ENCODE measurements at places on chromosomes 16 and 17. TPM values are rescaled to one million over a fixed set of nuclear protein-coding genes. Genes with fewer than 3 reads are reported as not detected.

DNA sequence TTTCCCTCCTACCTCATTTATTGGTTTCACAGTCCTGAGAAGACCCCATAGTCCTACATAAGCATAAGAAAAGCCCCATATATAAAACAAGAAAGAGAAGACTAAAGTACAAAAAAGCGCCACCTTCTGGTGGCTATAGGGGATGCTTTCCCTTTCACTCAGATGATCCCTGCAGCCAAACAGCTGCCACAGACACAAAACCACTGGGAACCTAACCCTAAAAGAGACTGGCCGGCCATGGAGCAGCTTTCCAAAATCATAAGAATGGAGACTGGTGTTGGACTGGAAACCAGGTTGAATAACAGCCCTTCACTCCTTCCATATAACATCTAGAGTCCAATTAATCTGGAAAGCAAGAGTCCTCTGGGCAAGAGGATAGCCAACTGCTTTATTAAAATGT, 11.4 kb downstream of the DYNC1LI2 start:
- no peak for DNase-seq

DNA sequence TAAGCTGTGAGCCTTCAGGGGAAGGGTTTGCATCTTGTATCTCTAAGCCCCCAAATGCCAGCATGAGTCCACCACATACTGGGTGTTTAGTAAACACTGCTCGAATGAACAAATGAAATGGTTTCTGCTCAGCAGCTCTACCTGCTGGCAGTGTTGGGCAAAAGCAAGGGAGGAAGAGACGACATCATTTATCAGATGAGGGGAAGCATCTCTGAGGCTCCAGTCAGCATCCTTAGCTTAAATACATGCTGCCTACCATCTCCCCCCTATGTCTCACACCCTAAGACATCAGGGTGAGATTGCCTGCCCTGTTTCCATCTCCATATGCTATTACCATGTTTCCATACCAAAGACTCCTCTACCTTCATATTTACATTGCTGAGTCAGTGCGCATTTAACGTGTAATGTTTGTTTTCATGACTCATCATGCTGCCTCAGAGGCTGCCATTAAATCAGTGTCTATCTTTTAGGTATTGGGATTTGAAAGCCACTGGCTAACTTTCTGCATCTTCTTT, 379.8 kb downstream of the UTP18 start:
- no peak for DNase-seq

DNA sequence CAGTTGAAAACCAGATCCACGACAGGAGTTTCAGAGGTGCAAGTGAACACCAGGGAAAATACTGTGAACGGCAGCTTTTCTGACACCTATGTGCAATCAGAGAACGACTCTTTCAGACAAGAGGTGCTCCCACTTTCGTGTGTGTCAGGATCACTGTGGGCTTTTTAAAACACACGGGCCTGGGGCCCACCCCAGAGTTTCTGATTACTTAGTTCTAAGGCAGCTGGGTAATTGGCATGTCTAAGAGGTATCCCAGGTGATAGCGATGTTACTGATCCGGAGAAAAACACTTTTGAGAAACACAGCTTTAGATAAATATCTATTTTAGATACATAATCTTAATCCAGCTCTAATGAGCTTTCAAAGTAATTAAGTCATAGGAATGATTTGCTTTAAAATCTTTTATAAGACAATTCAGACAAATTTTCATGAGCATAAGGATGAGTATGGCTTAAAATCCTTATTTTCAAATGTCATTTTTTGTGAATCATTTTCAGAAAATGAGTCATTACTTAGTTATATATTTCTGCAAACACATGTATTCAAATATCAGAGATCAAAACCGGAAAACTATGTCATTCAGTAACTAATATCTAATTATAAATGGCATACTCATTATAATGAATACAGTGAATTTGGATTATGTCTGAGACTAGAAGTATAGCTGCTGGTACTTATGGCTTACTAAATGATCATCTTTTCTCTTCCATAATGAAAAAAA, 217.9 kb upstream of the PSMD7 start:
- no peak for DNase-seq

- DNase-seq: peak; percentile 79
Observed at GRCh38 chr16:81481207-81481821, 36.7 kb downstream of the CMIP start.

DNA sequence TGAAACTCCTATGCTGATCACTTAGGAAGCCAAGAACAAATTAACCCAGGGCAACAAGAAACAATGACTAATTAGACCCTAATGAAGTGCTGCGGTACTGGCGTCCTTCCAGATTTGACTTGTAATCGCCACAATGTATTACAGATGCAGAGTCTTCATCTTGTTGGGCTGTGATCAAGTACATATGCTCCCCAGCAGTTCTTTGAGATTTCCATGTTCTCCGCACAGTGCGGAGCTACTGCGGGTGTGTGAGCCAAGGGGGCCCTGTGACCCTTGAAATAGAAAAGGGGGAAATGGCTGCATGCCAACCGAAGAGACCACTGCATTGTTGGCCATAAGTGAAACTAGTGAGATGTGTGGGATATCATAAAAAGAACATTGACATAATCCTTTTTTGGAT, 469.9 kb downstream of the MAF start:
- DNase-seq: no peak

DNA sequence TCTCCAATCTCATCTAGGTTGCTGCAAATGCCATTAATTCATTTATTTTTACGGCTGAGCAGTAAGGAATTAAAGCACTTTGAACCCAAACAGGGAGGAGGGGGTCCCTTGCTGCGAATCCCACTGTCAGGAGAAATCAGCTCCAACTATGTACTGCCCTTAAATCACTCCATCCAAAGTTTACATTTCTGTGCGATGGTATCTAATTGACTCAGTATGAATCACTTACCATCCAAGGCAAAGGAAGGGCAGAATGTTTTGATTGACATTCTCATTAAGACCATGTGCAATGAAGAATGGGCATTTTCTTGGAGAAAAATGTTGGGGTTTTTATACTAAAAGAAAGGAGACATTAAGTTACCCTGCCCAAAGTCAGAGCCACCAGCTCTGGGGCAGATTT, 47.7 kb upstream of the XYLT1 start:
- DNase-seq: no peak

GRCh38 chr17:42438600-42439567, 15.8 kb upstream of the CAVIN1 start:
- DNase-seq: peak; percentile 51

GRCh38 chr16:81885976-81886586, 107.0 kb downstream of the PLCG2 start:
- no peak for DNase-seq

DNA sequence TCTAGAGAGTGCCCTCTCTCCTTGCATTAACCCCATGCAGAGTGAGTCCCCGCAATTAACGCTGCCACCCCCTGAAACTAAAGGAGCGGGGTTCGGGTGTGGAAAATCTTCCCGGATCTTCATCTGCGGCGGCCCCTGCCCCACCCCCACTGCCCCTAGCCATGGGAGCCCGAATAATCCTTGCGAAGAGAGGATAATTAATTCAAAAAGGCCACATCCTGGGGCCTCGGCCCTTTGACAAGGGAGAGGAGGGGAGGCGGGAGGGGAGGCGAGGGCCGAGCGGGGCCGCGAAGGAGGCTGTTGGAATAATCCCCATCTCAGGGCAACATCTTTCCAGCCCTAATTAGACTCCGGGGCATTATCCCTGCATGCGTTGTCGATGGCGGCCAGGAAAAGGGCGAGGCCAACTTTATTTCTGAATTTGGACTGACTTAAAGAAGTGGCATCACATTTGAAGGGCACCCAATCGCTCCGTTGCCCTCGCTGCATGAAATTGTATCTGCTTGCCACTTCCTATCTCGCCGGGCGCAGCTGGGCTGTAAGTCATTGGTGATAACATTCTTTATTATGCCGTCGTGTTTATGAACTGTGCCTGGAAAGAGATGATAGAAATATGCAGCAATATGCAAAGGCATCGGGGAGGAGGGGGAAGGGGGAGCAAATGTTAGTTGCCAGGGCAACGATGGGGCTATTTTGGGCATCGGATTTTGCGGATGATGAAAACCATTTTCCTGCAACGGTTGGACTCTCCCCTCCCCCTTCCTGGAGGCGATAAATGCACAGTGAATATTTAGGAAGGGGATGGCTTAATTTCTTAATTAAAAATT, 387.1 kb upstream of the TNRC6C start:
- DNase-seq: no peak

- no peak for DNase-seq
Observed at GRCh38 chr17:17155568-17155967, 50.6 kb downstream of the PLD6 start.

DNA sequence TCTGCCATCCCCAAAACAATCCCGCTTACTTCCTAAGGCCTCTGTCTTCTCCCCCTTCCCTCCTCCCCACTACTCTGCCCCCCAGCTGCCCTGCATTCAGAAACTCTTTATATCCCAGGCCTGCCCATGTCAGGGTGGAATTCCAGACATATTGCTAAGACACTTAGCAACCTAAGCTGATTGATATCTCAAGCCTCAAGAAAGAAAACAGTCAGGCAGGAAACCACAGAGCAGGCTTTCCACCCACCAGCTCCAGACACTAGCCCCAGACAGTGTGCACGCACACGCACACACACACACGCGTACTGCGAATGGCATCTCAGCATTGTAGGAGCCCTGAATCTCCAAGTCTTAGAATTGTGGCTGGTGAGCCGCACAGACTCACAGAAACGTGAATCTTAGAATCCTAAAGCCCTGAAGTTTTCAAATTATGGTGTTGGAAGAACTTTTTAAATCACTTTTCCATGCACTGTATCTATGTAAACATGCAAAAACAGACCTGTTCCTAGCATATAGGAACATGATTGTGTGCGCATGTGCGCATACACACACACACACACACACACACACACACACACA, 8.8 kb upstream of the LPCAT2 start:
- DNase-seq: no peak

GRCh38 chr16:70568601-70569237, 45.1 kb downstream of the SF3B3 start:
- no peak for DNase-seq

DNA sequence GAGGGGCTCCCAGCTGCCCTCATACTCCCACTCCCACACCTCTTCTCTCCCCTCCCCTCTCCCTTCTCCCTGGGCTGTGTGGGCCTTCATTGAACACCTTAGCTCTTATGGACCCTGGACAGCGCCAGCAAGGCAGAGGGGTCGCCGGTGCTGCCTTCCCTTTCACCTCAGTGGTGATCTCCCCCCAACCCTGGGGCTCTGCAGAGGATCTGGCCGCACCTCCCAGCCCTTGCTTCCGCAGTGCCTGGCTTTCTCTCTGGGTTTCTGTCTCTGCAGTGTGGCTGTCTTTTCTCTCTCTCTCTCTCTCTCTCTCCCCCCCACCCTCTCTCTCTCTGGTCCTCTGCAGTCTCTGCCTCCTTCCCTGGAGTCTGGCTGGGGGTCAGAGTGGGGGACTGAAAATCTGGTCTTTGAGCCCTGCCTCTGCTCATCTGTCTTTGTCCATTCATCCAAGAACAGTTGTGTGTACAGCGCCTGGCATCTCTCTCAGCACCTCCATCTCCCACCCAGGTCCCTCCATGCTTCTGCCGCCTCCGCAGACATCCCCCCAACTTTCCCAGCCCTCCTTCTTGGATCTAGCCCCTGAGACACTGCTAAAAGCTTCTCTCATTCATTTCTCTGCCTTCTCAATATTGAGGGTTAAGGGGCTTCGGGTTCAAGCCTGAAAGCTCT, 1.1 kb downstream of the SEZ6L2 start:
- no peak for DNase-seq

- peak; percentile 54 for DNase-seq
Observed at GRCh38 chr17:74274060-74274708, at the start of gene DNAI2. TSS of gene DNAI2 (plus strand) at chr17:74274234. CDS start at chr17:74281818, 7,584 bp downstream.

DNA sequence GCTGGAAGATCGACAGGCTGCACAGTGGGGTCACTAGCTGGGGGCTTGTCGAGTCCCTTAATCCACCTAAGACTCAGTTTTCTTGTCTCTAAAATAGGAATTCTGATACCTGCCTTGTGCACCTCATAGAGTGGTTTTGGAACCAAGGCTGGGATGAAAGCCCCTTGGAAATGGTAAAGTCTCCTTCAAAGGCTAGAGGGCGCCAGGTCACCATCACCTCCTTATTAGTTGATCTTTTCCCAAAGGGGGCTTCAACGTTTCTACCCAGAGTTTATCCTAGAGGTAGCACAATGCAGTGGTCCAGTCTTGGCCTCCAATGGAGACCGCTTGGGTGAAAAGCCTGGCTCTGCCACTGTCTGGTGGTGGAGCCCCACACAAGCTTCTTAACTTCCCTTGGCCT, 158.2 kb downstream of the AIPL1 start:
- DNase-seq: no peak

GRCh38 chr16:52439171-52439701, 107.7 kb downstream of the TOX3 start:
- no peak for DNase-seq

DNA sequence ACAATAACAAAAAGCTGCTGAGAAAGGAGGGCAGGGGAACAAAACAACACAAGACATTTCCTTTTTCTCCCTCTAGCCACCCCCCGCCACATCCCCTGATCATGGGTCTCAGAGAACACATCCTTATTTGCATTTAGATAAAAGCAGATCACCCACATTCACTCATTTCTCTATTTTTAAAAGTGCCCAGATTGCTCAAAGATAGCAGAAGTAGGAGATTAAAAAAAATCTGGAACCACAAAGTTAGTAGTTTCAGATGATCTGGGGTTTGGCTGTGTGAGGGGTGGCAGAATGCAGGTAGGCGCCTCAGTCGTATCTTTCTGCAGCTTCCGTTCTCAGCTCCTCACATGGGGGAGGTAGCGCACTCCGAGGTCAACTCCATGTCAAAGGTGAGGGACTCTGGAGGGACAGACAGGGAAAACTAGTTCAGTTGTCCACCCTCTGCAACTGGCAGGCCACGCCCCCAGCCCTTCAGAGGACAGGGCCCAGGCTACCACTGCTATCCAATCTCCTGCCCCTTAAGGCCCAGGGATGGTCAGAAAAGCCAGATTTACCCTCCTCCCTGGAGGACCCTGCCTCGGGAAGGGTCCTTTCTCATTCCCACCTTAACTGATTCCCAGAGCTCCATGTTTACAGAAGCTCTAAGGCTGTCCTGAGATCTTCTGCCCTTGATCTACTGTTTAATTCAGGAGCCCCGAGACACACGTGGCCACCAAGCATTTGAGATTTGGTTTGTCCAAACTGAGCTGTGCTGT, 27.3 kb downstream of the STAT5A start:
- no peak for DNase-seq

GRCh38 chr16:373848-374615, 3.7 kb upstream of the MRPL28 start:
- DNase-seq: no peak

Gene LASP1
- 31.7 TPM for total RNA-seq

Gene KRTAP2-1
- not detected for total RNA-seq

Gene RAP1GAP2
- 46.8 TPM for total RNA-seq

Gene NHLRC4
- total RNA-seq: 0.38 TPM

Gene TMIGD1
- total RNA-seq: not detected

Gene MT1M
- total RNA-seq: 5.4 TPM

Gene ACSM5
- 1.4 TPM for total RNA-seq

Gene ACSM3
- total RNA-seq: 8.7 TPM

Gene ADAM11
- 18.5 TPM for total RNA-seq

Gene UTS2R
- 0.81 TPM for total RNA-seq

Gene NRN1L
- total RNA-seq: not detected

Gene LHX1
- total RNA-seq: not detected

Gene CFAP119
- total RNA-seq: 0.46 TPM

All from Right ventricle myocardium superior (tissue), 1 donor.